ENCODE measurements at places on chromosomes 1 and 21.

DNA sequence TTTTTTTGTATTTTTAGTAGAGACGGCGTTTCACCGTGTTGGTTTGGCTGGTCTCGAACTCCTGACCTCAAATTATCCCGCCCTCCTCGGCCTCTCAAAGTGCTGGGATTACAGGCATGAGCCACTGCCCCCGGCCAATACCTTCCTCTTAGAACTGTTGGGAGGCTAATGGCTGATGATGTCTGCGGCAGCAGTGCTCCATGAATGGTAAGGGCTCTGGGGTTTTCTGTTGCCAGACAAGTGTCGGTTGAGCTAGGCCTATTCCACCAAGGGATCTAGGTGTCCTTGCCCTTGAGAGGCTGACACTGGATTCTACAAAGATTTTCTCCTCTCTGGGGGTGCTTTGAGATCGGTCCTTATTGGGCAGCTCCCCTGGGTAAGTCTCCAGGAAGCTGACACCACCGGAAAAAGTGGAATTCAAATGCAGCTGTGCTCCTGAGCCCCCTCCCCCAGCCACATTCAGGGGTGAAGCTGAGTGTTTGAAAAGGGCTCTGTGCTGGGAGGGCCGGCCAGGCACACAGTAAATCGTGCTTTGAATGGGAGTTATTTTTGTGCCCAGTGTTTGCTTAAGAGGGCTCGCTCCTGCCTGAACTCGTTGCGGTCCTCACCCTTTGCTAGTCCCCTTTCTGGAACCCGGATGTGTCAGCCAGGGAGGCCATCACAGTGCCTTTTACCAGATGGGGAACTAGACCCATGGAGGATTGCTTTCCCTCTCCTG, 5.2 kb downstream of the SOX13 start:
- no peak for DNase-seq

DNA sequence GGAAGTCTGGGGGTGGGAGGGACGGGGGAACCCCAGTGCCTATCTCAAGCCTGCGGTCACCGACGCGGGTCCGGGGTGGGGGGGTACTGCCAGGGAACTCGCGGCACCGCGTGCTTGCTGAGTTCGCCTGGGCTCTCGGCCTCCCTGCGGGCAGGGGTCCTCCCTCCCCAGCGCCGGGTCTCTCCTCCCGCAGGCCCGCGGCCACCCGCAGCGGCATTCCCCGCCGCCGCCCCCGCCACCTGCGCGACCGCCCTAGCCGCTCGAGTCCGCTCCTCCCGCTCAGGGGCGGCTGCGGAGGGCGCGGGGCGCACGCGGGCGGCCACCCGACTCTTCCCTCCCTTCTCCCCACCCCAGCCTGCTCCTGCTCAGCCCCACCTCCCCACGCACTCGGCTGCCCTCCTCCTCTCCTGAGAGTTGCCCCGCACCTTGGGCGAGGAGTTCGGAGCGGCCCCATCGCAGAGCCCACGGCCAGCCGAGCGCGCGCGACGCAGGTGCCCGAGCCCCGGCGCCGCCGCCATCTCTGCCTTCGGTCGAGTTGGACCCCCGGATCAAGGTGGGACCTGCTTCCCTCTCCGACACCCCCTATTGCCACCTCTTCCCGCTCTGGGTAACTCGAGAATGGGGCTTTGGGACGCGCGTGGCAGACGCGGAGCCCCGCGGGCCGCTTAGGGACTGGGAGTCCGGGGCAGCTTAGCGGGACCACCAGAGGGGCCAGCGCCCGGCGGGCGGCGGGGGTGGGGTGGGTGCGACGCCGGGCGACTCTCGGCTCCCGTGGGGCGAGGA, 105.0 kb downstream of the LEPR start:
- DNase-seq: no peak

DNA sequence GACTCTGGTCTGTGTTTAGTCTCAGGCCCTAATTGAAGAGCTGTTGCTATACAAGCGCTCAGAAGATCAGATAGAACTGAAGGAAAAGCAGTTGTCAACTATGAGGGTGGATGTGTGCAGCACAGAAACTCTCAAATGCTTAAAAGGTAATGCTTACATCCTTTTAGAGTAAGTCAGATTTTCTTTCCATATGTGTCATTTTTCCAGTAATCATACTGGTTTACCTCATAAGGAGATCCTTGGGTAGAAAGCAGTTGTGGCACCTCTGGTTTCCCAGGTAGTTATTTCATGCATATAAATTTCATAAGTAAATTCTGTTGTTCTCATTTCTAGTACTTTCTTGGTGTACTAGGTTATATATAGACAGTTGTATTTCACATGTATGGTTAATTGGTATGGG, 43.0 kb upstream of the TARS2 start:
- DNase-seq: no peak

DNA sequence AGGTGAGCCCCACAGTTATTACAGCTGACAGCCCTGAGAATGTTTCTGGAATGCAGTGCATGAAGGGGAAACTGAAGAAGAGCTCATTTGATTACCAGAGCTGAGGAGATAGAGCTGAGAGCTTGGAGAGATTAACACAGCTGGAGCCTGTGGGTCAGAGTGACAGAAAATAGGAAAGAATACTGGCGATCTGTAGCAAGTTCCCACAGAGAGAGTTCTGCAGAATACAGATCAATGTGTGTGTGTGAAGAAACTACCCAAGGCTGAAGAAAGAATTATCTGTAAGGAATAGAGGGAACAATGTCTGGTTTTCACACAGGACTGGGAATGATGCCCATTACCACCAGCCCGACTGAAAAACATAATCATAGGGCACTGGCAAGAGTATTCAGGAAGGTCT, 103.6 kb upstream of the SNX7 start:
- no peak for DNase-seq

DNA sequence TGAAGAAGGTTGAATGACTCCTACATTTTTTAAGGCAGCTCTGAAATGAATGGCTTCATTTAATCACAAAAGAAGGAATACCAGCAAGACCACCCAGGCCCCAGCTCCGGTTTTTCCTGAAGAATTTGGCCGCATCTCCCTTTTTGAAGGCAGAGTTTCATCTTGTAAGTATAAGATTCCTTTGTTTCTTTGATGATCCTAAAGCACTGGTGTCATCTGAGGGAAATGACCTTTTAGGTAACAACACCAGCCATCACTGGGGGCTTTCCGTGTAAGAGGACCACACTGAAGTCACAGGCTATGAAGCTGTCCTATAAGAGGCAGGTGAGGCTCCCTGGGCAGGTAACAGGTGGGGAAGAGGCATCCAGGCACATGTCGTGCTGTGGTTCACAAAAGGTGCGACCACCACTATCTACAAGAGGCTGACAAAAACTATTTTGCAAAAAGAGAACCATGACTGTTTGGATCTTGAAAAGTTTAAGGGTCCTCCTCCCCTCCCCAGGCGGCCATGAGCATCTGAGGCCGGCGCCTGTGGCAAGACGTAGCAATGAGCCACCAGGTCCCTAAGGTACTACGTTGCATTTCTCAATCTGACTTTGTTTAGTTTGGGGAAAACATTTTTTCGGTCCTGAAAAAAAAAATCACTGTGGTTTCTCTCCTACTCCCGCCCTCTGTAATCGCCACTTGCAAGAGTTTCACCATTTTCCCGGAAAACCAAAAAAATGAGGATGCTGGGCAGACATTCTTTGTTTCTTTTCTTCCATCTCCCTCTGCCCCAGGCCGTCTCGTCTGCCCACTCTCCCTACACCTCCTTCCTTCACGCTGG, 46.3 kb upstream of the IRF2BP2 start:
- DNase-seq: no peak

DNA sequence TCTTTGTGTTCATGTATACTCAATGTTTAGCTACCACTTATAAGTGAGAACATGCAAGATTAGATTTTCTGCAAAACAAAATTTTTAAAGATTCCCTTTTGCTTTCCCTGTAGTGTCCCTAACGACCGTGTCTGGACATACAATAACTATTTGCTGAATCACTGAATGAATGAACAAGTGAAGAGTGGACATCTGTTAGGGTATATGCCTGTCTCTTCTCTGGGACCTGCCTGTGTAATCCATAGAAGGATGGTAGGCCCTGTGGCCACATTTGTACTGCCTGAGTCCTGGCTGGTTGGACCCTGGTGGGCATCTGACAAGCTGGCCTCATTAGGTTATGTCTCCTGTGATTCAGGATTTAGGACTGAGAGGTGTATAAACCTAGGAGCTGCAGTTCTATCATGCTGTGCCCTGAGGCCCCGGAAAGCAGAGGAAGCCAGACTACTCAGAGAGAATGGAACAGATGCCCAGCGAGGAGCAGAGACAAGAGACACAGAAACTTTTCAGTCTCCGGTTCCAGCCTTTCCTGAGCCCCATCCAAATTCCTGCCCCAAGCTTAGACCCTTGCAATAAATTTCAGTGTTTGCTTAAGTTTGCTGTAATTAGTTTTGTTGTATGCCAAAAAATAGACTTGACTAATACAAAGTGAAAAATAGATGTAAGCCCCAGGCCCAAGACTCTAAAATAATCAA, 7.5 kb upstream of the NCF2 start:
- DNase-seq: no peak

GRCh38 chr1:40627987-40628902, 37.2 kb downstream of the RIMS3 start:
- peak; percentile 40 for DNase-seq

GRCh38 chr1:94864821-94865220, 44.7 kb downstream of the SLC44A3 start:
- DNase-seq: no peak

GRCh38 chr1:25645637-25646400, 29.2 kb downstream of the MAN1C1 start:
- DNase-seq: no peak

- DNase-seq: peak; percentile 51
Observed at GRCh38 chr1:26373281-26373680, 731 bp upstream of the ZNF683 start.

DNA sequence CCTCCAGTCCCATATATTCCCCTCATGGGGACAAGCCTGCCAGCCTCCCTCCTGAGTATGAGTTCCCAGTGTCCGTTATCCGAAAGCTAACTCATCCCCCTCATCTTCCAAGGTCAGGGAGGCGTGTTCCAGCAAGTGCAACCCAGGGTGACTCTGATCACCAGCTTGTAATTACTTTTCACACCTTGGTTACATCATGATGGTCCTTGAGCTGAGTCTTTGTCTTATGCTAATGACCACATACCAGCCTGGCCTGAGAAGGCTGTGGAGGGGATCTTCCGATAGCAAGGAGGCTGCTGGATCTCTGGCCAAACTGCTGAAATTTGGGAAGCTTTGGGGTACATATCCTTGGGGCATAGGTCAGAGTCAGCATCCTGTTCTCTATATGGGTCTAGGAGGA, 99.6 kb downstream of the DDX20 start:
- DNase-seq: no peak

GRCh38 chr21:42125571-42126544, 54.7 kb downstream of the UMODL1 start:
- no peak for DNase-seq

- DNase-seq: no peak
Observed at GRCh38 chr1:179105393-179105792, 23.5 kb downstream of the TOR3A start.

- DNase-seq: peak; percentile 85
Observed at GRCh38 chr1:43707190-43708001, at the start of gene ST3GAL3. TSS of gene ST3GAL3 (plus strand) at chr1:43707536. CDS start at chr1:43736263, 28,727 bp downstream.

GRCh38 chr1:183363972-183364371, 54.2 kb downstream of the NMNAT2 start:
- DNase-seq: peak; percentile 2

- no peak for DNase-seq
Observed at GRCh38 chr1:173329726-173330125, 122.6 kb upstream of the TNFSF4 start.

DNA sequence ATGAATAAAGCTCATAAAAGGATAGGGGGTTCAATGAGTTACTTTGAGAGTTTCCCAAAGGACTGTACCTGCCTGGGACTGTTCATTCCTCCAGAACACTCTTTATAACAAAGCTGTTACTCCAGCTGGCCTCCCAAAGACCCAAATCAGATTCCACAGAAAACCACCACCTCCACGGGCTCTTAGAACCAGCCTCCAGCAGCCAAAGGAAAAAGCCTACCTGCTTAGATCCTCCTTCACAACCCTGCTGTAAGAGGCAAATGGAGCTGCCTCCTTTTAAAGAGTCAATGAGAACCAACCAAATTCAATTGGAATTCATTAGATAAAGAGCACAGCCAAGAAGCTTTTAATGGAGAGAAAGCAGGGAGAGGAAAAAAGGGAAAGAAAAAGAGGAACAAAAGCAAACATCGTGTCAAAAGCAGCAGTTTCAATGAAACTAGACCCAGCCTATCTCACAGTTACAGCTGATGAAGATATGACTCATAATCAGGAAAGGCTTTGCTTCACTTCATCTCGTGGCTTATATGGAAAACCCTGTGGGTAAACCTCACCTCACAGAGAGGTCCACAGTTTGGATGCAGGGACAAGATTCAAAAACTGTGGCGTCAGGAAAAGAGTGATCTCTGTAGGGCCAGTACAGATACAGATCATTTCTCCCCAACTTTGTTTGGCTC, 27.8 kb upstream of the FMO4 start:
- DNase-seq: no peak

DNA sequence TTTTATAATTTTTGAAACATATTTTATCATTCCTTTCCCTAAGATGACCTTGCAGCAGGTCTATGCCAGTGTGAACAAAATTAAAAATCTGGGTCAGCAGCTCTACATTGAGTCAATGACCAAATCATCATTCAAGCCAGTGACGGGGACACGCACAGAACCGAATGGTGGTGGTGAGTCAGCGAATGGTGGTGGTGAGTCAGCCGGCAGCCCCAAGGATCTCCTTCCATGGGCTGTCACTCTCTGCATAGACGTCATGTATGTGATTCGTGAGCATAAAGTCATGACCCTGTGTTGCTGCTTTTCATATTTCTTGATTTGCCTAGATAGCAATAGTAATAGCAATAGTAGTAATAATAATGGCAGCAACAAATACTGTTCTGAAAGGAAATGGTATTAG, 26.3 kb downstream of the PER3 start:
- DNase-seq: no peak

GRCh38 chr1:51526248-51526647, 7.2 kb upstream of the EPS15 start:
- no peak for DNase-seq

- DNase-seq: no peak
Observed at GRCh38 chr1:183159960-183160359, 26.1 kb upstream of the LAMC2 start.
